ENCODE measurements at places on chromosomes 6 and 20. TPM values are rescaled to one million over a fixed set of nuclear protein-coding genes. Genes with fewer than 3 reads are reported as not detected.

The LY6G6D gene
- not detected for total RNA-seq

GRCh38 chr20:32069711-32070110 is 17.7 kb downstream of the HCK start:
- no peak overlapping the region for H3K4me3 ChIP-seq
- peaks cover 8% of the 10 kb centered on the region for H3K27me3 ChIP-seq
- H3K27ac ChIP-seq, result no peak overlapping the region
- H3K4me1 ChIP-seq, result peaks cover 14% of the 10 kb centered on the region
- no peaks in the 10 kb centered on the region for H3K36me3 ChIP-seq

The CABLES2 gene
- total RNA-seq, result 16.5 TPM

GRCh38 chr6:95601133-95601532 is 23.8 kb downstream of the MANEA start:
- H3K27me3 ChIP-seq, result no peaks in the 10 kb centered on the region
- DNase-seq, result no peak
- peaks cover 26% of the 10 kb centered on the region for H3K36me3 ChIP-seq
- no peak overlapping the region for H3K4me3 ChIP-seq

GRCh38 chr6:120129228-120129627 is 779.7 kb upstream of the MAN1A1 start:
- no peak for DNase-seq
- H3K27ac ChIP-seq, result no peak overlapping the region
- no peaks in the 10 kb centered on the region for H3K27me3 ChIP-seq

DNA sequence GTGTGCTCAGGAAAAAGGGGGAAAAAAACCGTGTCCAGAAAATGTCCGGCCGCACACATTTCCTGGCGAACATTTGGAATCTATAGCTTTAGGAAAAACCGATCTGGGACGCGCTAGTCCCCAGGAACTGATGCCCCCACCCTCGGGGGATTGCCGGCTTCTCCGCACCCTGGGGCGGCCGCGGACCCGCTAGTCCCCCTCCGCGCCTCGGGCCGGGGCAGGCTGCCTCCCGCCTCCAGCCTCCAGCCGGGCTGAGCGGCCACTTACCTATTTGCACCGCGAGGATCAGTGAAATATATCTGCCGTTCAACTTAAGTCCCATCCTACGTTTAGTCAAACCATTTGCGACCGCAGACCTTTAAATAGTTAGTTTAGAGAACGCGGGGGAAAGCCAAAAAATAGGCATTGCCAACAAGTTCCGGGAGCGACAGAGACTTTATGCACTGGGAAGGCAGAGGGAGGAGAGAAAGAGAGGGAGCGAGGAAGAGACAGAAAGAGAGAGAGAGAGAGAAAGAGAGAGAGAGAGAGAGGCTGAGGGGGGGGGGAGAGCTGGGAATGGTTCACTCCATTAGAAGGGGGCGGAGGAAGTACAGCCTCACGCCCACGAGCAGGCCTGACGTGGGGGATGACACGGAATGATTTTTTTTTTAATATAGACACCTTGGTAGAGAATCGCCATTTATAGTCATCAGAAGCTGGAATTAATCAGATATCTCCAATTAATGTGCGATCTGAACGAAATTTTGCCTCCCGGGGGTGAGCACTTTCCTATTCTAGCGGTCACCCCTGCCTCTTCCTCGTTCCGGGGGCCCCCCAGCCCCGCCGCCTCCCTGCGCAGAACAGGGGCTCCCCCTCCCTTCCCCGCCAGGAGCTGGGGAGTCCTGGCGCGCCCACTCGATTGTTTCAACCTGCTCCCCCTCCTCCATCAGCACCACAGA is at the start of gene NRN1:
NRN1 (minus strand) TSS at position 498 of the 938 bp plus-strand sequence; CDS start at position 322, 176 bp downstream.
- H3K27me3 ChIP-seq, result peaks cover 82% of the 10 kb centered on the region

DNA sequence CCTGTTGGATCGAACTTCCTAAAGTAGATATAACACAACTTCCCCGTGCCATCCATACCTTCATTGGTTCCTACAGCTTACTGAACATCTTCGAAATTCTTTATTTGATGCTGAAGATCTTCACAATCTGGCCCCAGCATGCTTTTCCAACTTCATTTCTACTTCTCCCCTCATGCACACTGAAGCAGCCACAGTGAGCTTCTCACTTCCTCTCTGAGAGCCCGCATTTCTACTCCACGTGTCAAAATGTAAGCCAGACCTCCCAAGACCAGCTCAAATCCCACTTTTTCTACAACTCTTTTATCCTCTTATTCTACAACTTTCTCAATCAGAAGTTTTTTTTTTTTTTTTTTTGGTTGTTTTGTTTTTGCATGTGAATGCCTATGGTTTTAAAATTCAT is 254.7 kb downstream of the GMPR start:
- no peak overlapping the region for H3K4me3 ChIP-seq
- DNase-seq, result no peak
- H3K27ac ChIP-seq, result peak overlapping the region; percentile 10
- H3K27me3 ChIP-seq, result no peaks in the 10 kb centered on the region

GRCh38 chr6:6597682-6598081 is 9.2 kb downstream of the LY86 start:
- peaks cover 17% of the 10 kb centered on the region for H3K4me1 ChIP-seq
- no peak overlapping the region for H3K4me3 ChIP-seq

- no peak overlapping the region for H3K27ac ChIP-seq
- H3K36me3 ChIP-seq, result no peaks in the 10 kb centered on the region
- DNase-seq, result no peak
- H3K4me3 ChIP-seq, result no peak overlapping the region
These were observed 58.1 kb downstream of the AKAP12 start for GRCh38 chr6:151297886-151298285.
